Stimulated activated CD4-positive, alpha-beta T cell treated with anti-CD3 and anti-CD28 coated beads, TNF-alpha, amount 100 ng/mL, for 1 hour (primary cell): ENCODE measurements at places on chromosomes 6 and 20.

DNA sequence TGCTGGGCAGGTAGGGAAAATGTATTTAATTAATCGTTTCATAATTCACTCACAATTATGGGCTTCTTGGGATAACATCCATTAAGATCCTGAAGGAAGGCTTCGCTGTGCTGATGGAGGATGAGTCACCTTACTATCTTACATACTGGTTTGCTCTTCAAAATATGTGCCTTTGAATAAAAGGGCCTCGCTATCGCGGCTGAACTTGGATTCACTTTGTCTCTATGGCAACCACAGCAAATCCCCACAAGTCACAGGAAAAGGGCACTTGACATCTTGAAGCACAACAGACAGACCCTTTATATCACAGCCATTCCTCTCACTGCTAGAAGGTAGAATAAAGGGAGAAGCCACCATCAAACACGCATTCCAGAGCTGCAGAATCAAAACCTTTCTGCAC is 141.3 kb upstream of the MYLIP start:
- DNase-seq = no peak

GRCh38 chr6:62390401-62390800 is 104.4 kb upstream of the KHDRBS2 start:
- no peak for DNase-seq

DNA sequence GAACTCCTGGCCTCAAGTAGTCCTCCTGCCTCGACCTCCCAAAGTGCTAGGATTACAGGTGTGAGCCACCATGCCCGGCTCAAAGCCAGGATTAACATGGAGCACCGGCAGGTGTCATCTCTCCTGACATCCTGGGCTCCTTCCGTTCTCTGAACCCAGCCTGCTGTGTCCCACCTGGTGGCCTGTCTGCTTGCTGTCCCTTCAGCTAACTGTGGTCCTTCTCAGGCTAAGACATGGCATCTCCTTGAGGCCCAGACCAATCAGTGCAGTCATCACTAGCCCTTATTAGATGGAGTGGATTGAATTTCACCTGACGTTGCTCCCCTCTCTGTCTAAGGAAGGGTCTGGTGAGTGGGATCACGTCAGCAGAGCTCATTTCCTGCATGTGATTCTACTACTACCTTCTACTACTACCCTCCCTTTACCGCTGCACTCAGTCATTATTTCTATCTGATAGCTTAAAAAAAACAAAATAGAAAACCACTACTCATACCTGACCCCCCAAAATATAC is 28.0 kb upstream of the SYNJ2 start:
- DNase-seq = no peak

DNA sequence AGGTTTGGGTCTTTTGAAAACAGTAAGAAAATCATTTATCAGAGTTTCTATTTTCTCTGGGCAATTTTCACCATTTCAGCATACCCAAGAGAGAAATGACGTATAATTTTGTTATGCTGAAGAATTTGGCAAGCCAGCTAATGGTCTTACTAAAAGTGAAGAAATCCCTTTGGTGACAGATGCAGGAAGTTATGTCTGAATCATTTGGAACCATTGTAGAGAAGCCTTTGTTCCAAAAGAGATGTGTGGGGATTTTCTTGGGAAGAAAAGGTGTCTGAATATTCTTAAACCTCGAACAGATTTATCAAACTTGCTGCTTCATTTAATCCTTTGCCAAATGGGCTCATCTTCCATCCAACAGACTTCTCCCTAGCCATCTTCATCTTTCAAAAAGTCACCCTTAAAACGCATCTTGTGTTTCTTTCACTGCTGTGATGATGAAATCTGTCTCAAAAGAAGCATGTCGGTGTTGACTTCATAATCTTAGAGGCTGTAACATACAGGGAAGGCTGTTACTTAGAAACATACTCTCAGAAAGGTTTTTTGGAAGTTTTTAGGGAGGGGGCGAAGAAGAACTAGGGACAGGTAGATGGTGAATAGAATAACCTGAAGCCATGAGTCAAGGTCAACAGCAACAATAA is 39.5 kb downstream of the CITED2 start:
- DNase-seq = no peak

DNA sequence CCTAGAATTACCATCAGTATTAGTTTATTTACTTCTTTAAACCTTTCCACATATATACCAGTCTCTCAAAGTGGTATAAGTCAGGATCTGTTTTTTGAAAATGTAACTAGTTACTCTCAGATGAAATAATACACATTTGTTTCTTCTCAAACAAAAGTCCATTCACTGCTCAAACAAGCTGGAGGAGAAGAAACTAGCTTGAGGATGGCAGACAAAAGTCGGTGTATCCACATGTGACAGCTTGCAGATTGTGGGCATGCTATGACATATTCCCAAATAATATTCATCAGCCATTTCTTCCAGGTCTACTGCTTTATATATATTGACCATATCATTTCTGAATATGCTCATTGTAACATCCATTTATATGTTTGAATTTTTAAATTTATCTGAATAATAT is 197.4 kb upstream of the KCNQ5 start:
- DNase-seq = no peak

- no peak for DNase-seq
Measured at GRCh38 chr6:127182501-127182900, 64.0 kb downstream of the RSPO3 start.

DNA sequence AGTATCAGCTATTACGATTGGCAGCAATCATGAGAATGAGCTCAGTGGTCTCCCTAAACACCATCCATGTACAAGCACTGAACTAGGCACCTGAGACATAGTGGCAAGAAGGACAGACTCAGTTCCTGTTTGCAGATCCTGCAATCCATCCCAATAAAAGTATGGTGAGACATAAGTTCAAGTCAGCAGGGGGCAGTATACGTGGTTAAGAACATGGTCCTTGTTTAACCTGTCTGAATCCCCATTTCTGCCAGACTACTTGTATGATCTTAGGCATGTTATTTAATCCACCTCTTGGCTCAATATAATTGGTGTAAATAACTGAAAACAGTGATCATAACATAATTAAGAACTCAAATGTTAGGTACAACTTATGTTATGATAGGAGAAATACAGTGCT is 33.2 kb upstream of the PNISR start:
- DNase-seq = no peak

- no peak for DNase-seq
Measured at GRCh38 chr20:60104993-60105803, 147.0 kb downstream of the CDH26 start.

GRCh38 chr6:46510651-46511050 is 19.4 kb upstream of the RCAN2 start:
- no peak for DNase-seq

- no peak for DNase-seq
Measured at GRCh38 chr20:59747671-59748515, 143.6 kb downstream of the PHACTR3 start.

DNA sequence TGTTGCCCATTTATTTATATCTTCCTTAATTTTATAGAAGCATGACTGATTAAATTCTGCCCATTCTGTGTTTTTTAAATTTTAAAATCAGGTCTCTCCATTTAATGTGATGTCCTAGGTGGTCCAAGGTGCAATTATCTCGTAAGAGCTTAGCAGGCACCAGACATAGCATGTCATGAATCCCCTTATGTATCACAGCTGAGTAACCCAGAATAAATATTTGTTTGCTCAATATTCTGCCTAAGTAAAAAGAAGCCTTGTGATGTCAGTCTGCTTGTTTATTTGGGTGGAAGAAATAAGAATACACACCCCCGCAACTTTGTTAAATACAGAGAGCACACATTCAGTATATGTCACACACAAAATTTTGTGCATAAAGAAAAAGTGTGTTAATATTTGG is 211.3 kb downstream of the FARS2 start:
- no peak for DNase-seq

DNA sequence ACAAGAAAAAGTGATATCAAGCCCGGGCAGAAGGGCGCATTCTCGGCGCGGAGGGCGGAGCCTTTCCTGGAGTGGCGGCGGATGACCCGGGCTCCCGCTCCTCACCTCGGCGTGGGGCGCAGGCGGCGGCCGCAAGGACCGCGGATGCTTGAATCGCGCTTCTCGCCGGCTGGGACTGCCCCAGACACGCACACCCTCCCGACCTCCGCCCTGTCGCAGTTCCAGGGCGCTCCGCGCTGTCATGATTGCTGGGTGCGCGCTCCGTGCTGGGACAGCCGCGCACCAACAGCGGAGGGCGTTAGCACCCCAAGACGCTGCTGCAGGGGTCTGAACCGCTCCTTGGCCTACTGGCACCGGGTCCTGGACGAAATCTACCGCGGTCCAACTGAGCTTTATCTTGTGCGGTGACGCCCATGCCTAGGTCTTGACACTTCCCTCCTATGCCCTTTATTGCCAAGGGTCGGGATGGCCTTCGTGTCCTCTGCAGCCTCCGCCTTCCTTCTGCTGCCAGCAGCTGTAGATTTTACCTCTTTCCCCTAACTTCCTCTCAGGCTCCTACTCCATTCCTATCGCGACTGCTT is 43.3 kb downstream of the IRAK1BP1 start:
- DNase-seq = no peak

- DNase-seq = no peak
Measured at GRCh38 chr20:58227391-58228102, 906 bp downstream of the ANKRD60 start.

DNA sequence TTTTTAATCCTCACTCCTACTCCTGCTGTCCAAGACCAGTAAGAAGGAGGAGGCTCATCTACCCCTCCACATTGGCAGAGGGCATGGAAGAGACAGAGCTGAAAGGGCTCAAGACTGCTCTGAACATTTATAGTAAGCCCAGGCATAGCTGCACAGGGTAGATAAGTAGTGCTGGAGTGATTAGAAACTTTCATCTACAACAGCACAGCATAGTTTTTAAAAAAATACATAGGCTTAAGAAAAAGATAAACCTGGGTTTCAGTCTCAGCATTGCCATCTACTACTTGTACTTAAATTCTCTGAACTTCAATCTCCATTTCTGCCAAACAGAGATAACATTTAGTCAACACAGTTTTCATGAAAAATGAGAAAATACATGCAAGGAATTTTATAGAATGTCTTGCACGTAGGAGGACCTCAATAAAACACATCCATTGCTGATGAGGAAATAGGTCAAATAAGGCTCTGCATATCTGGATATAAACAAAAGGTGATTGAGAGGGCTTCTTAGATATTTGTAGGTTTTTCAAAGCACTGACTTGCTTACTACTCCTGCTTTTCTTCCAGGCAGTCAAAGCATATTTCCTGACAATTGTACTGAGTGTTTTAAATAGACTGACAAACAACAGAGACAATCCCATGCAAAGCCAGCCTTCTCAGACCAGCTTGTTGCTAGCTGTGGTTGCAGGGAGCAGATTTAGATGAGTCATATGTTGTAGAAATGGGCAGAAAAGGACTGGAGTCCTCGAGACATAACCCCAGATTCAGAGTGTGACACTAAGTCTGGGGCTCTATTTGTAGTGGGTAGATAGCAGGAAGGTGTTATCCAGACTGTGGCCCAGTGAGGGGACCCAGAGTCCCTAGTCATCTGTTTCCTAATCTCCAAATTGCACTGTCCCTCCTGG is 107.4 kb upstream of the TAB2 start:
- no peak for DNase-seq

DNA sequence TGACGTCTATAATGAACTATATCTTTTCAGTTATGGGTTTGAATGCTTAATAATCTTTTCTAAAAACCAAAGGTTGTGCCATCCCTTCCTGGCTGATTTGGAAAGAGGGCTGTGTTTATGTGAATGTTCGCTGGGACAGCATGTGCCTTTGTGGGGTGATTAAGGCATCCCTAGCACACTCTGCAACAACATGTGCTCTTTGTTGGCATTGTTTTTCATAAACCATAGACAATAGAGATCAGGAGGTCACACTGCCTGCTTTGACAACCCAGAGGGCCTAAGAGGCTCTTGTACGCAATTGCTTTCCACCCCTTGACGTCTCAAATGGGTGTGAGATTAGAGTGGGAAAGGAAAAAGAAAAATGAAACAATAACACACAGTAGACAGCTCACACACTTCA is 116.0 kb downstream of the LRRC1 start:
- no peak for DNase-seq

DNA sequence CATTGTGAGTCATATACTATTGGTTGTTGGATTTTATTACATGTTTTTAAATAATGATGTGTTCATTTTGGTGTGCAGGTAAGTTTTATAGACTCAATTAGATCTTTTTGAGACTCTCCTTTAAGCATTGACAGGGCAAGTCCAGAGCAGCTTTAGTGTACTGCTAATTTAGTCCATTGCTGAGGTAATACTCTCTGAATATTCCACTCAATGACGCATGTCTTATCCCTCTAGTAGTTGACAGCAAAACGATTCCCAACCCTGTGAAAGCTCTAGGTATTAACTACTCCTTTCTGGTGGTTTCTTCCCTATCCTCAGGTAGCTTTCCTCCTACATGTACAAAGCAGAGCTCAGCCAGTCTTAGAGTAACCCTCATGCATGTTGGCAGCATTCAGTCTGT is 373.5 kb upstream of the MAP3K7 start:
- no peak for DNase-seq
